ENCODE measurements at places on chromosomes 11 and 22.

- no peak for DNase-seq
These were observed 2.9 kb downstream of the SCARF2 start for GRCh38 chr22:20434773-20435172.

DNA sequence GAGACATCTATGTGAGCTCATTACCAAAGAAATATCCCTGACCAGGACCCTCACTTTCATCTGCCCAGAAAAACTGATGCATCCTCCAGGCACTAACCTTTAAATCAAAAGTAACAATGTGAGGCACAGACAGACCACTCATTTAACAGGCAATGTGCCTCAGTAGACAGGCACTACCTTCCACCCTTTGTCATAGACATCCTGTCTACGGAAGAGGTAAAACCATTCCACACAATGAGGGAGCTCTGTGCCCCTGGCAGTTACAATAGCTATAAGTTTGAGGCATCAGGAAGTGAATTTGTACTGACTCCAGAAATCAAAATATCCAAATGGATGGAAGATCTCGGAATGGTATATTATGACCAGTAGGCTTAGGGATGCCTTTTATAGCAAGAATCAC lies 6.7 kb upstream of the CAVIN3 start:
- DNase-seq, result no peak

DNA sequence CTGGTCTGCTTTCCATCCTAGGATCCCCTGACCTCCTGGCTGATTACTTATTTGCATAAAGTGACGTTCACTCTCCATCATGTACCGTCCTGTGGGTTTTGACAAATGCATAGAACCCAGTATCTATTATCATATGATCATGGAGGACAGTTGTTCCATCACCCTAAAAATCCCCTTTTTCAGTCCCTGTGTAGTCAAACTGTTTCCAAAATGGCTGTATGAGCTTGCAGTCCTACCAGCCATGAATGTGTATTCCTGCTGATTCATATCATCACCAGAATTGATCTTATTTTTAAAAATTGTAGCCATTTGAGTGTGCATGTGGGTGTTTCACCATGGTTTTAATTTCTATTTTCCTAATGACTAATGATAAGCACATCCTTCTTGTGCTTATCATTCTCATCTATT lies 108.8 kb downstream of the MPPED1 start:
- DNase-seq, result no peak

GRCh38 chr11:123111465-123111864 lies 49.5 kb upstream of the HSPA8 start:
- peak; percentile 36 for DNase-seq

DNA sequence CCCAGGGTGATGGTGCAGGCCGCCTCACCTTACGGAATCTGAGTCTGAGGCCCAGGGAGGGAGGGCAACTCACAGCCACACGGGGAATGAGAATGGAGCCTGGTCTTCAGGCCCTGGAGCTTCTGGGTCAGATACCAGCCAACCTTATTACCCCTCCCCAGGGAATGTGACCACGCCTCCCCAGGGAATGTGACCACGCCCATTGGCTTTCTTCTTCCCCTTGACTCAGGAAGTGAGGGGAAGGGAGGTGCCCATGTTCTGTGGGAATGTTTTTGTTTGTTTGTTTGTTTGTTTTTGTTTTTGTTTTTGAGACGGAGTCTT lies 57.5 kb upstream of the RBFOX2 start:
- no peak for DNase-seq

- no peak for DNase-seq
These were observed 94.2 kb upstream of the FAT3 start for GRCh38 chr11:92130421-92130831.

GRCh38 chr11:71144736-71145135 lies 107.6 kb downstream of the SHANK2 start:
- DNase-seq, result no peak

DNA sequence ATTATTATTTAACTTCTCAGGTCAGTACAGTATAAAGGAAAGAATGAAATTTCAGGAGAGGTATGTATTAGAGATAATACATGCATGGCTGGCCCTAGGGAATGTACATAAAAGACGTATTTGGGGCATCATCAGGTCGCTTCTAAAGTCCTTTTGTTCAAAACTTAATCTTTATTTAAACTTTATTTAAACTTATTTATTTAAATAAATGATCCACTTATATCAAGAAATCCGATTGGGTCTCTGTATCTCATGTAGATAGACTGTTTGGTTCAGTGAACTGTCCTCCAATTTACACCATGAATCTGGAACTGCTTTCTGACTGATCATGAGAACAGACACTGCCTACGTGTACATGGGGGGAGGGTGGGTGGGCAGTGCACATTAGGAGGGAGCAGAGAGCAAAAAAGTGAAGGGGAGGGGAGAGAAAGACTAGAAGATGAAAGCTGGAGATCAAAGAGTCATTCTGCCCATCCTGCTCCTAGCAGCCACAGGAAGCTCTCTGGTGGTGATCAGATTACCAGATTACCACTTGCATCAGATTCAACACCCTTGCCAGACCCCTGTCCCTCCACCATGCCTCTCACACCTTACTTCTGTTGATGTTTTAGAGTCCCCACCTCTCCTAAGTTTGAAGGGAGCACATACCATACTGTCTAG lies 92.1 kb upstream of the MTMR2 start:
- no peak for DNase-seq

DNA sequence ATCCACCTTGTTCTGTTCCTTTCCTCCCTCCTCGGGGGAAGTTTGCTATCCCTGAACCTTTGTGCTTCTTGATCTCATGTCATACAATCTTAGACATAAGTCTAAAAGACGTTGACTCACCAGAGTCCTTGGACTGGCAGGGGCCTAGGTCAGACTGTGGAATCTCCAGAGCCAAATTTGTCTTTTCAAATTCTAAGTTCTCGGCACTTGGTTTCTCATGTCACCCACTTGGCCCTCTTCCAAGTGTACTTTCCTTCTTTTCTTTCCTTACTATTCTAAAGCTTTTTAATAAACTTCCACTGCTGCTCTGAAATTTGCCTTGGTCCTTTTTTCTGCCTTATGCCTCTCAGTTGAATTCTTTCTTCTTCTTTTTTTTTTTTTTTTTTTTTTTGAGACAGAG lies 30.1 kb upstream of the SMPD1 start:
- no peak for DNase-seq

- no peak for DNase-seq
These were observed 5.6 kb downstream of the PIM3 start for GRCh38 chr22:49966041-49966773.

DNA sequence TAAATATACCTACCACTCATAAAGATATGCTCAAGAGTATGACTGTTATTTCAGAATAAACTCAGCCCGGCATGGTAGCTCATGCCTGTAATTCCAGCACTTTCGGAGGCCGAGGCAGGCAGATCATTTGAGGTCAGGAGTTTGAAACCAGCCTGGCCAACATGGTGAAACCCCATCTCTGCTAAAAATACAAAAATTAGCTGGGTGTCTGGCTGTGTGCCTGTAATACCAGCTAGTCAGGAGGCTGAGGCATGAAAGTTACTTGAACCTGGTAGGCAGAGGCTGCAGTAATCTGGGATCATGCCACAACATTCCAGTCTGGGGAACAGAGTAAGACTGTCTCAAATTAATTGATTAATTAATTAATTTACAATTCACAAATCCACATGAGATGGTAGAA lies 208.2 kb upstream of the PDGFD start:
- DNase-seq, result no peak

- no peak for DNase-seq
These were observed 23.9 kb upstream of the NECTIN1 start for GRCh38 chr11:119752946-119753345.

- no peak for DNase-seq
These were observed 1.6 kb downstream of the ALX4 start for GRCh38 chr11:44308256-44308922.

DNA sequence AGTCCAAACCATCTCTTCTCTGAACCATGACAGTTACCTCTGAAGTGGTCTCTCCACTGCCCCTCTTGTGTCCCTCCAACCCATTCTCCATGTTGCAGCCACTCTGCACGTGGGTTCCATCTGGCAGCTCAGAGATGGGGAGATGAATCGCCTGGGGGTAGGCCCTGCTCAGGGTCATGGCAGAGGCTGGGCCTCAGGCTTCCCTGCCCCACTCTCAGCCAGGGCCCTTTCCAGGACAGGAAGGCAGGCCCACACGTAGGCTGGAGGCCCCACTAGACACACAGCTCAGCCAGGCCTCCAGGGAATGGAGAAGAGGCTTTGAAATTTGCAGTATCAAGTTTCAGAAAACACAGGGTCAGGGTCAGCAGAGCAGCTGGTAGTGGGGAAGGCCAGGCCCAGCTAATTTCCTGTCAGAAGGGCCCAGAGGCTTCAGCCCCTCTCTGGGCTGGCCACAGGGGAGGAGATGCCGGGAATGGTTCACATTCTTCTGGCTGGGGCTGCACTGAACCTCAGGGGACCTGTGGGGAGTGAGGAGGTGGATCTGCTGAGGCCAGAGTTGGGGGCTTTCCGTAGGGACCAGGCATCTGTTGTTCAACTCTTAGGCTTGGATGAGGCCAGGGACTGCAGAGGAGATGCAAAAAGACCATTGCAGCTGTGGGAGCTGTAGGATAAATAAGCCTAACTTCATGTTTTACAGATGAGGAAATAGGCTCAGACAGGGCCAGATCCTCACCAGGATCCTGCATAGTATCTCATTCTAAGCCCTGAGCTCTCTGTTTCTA lies 101.6 kb downstream of the SWAP70 start:
- no peak for DNase-seq

DNA sequence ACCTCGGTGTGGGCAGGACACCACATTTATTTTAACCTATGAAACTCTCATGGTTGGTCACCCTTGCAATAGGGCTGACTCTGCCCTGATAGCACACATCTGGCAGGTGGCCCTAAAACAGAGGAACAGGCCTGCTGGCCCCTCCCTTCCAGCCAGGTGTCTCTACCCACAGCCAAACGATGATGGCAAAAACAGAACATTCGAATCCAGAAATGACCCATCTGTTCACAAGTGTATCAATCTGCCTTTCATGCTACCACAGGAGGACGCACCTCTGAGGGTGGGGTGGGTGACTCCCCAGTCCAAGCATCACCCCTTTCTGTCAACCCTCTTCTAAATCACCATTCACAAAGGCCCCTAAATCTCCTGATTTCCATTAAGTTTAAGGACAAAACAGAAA lies 118.1 kb downstream of the ETS1 start:
- no peak for DNase-seq

GRCh38 chr11:43962383-43963278 lies 20.2 kb downstream of the C11orf96 start:
- DNase-seq, result peak; percentile 37

DNA sequence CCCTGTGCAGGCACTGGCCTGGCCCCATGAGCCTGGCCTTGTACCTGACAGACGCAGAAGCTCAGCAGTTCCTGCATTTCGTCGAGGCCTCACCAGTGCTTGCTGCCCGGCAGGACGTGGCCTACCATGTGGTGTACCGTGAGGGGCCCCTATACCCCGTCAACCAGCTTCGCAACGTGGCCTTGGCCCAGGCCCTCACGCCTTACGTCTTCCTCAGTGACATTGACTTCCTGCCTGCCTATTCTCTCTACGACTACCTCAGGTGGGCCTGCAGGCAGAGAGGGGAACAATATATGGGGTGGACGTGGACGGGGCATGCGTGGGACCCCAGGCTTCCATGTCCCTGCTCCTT lies 4.9 kb downstream of the LARGE2 start:
- no peak for DNase-seq

GRCh38 chr11:8841899-8842298 lies 69.1 kb upstream of the AKIP1 start:
- no peak for DNase-seq

DNA sequence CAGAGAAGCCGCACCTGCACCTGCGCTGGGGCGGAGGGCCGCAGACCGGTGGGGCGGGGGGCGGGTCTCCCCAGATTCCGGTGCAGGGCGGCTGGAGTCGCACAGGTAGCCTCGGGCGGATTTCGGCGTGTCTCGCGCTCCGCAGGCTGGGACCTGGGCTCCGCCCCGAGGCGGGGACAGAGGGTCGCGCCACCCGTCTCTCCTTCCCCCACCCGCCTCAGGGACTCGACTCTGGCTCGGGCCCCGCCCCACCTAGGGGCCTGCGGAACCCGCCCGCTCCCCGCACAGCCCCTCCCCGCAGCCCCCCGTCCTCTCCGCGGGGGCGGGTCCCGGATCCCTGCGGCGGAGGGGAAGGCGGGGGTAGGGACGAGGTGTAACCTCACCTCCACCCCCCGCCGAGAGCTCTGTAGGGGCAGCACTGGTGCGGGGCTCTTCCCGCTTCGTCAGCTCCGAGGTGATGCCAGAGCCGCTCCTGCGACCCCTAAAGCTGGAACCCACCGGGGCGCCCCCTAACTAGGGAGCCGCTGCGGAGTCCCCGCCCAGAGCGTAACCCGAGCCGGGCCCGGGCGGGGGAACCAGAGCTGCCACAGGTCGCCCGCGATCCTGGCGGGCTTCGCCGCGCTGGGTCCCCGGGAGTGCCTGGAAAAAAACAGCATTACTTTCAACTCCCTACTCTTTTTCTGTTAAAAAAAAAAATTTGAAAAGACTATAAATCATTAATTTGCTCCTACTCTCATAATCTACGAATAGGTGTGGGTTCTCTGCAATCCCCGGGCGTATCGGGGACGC lies at the start of gene SLC29A2:
TSS of gene SLC29A2 (minus strand) at position 134 of the 789 bp plus-strand sequence. CDS start 169 bp downstream, outside the sequence.
- peak; percentile 85 for DNase-seq

- no peak for DNase-seq
These were observed 11.0 kb downstream of the ASCC2 start for GRCh38 chr22:29827091-29827490.

All from NCI-H1417 (cell line).